ENCODE measurements at places on chromosomes 12 and 14.
A peak's percentile ranks its signal among the peaks of the same experiment; 100 is the strongest.

GRCh38 chr12:118164798-118165486, 29.0 kb downstream of the PEBP1 start:
- no peak for DNase-seq

DNA sequence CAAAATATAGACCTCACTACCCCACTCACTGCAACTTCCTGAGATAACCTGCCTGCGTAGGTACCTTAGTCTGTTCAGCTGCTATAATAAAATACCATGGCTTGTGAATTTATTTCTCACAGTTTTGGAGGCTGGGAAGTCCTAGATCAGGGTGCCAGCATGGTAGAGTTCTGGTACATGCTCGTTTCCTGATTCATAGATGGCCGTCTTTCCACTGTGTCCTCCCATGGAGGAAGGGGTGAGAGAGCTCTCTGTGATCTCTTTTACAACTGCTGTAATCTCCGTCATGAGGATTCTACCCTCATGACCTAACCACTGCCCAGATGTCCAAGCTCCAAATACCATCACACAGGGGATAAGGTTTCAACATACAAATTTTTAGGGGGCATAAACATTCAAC, 49.7 kb downstream of the KCNA1 start:
- no peak for DNase-seq

- no peak for DNase-seq
Measured at GRCh38 chr12:3364226-3364625, 126.8 kb upstream of the PRMT8 start.

GRCh38 chr12:11446372-11446771, 51.0 kb upstream of the PRB2 start:
- DNase-seq: no peak

- DNase-seq: no peak
Measured at GRCh38 chr14:104214431-104215218, 76.2 kb downstream of the KIF26A start.

GRCh38 chr12:60176891-60177290, 581.1 kb downstream of the SLC16A7 start:
- no peak for DNase-seq

- no peak for DNase-seq
Measured at GRCh38 chr12:3632754-3633153, 120.2 kb downstream of the CRACR2A start.

DNA sequence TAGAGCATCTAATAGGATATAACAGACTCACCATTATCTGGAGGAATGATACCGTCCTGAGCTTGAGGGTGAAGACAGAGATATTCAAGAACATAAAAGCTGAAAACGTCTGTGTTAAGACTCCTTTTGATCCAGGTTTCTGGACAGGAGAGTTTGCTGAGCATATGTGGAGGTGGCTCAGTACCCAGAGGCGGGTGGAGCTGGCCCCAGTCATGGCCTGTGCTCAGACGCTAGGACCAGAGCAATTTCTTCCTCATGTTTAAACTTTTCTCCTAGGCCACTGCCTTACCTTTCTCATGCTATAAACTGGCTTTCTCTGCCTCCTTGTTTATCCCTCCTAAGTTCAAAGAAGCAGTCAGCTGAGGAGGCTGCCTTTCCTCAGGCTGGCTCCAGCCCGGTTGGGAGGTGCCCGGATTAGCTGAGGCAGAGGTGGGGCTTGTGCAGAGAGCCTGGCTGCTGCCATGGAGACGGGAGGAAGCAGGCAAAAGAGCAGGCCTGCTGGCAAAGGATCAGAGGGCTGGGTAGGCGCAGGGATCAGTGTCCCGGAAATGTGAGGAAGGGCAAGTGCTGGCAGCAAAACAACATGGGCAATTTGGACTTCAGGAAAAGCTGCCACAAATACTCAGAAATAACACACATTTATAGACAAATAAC, 13.7 kb downstream of the COA8 start:
- no peak for DNase-seq

GRCh38 chr14:77375164-77375950, 1.5 kb downstream of the TMED8 start:
- DNase-seq: no peak

- no peak for DNase-seq
Measured at GRCh38 chr12:2267703-2268470, 215.1 kb downstream of the CACNA1C start.

- no peak for DNase-seq
Measured at GRCh38 chr12:49094160-49094974, at the start of gene DHH. TSS of gene DHH (minus strand) at chr12:49094801. CDS start at chr12:49094512, 289 bp downstream.

- no peak for DNase-seq
Measured at GRCh38 chr14:95189367-95190132, 32.2 kb upstream of the DICER1 start.

DNA sequence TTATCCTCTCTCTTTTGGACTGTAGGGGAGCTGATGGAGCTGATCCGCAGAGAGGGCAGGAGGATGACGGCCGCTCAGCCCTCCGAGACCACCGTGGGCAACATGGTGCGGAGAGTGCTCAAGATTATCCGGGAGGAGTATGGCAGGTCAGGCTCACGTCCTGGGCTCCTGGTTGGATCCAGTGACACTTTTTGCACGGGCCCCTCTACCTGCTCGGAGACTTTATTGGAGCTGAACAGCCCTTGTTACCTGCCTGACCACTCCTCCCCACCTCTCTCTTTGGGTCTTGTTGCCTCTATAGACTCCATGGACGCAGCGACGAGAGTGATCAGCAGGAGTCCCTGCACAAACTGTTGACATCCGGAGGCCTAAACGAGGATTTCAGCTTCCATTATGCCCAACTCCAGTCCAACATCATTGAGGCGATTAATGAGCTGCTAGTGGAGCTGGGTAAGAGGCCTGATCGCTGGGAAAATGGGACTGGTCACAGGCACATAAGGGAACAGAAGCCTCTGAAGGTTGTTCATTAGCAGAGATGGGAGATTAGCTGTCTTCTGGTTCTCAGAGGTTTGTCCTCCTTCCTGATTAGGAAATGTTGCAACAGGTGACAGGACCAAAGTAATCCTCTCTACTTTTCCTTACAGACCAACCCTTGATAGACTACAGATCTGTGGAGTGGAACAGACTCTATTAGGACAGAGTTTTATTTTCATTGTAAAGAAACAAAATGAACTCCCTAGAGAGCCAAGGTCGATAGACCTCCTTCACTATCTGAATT, 718 bp downstream of the EIF2B2 start:
- DNase-seq: no peak

- no peak for DNase-seq
Measured at GRCh38 chr12:100499416-100499815, 25.8 kb downstream of the NR1H4 start.

GRCh38 chr12:116262741-116263140, 14.8 kb downstream of the MED13L start:
- DNase-seq: no peak

GRCh38 chr12:89824822-89825221, 116.2 kb upstream of the ATP2B1 start:
- DNase-seq: no peak

GRCh38 chr12:72753571-72753970, 481.4 kb downstream of the TRHDE start:
- no peak for DNase-seq

GRCh38 chr14:102140027-102140749, 491 bp downstream of the WDR20 start:
- no peak for DNase-seq

GRCh38 chr12:103560604-103561101, 26.4 kb upstream of the STAB2 start:
- DNase-seq: no peak

GRCh38 chr12:79206871-79207270, 342.3 kb downstream of the SYT1 start:
- no peak for DNase-seq

- no peak for DNase-seq
Measured at GRCh38 chr12:1769809-1770494, 50.4 kb upstream of the LRTM2 start.

GRCh38 chr12:96130396-96131059, 63.6 kb upstream of the ELK3 start:
- no peak for DNase-seq

DNA sequence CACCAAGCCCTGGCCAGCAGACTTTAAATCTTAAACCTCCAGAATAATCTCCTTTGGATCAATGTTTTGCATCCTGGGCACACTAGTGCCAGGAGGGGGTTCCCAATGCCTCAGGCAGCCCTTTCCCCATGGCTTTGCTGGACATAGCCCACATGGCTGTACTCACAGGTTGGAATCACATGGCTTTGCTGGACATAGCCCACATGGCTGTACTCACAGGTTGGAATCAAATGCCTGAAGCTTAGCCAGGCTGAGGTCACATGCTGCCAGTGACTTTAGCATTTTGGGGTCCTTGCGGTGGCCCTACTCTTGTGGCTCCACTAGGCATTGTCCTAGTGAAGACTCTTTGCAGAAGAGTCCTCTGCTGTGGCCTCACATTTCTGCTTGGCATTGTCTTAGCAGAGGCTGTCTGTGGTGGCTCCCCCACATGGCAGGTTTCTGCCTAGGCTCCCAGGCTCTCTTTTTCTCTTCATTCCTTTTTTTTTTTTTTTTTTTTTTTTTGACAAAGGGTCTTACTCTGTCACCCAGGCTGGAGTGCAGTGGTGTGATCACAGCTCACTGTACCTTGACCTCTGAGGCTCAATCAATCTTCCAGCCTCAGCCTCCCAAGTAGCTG, 13.0 kb downstream of the FLVCR2 start:
- no peak for DNase-seq

GRCh38 chr12:121894633-121895032, 6.0 kb downstream of the PSMD9 start:
- DNase-seq: no peak

DNA sequence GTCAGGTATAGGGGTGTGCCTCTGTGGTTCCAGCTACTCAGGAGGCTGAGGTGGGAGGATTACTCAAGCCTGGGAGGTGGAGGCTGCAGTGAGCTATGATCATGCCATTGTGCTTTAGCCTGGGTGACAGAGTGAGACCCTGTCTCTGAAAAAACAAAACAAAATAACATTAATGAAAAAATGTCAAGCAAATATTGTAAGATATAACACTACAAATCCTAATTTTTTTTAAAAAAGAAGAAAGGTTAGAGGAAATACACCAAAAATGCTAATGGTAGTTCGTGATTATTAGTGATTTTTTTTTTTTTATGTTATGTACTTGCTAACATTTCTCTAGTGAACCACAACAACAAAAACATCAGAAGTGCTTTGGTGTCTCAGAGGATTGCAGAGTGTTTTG, 47.7 kb downstream of the TSPAN9 start:
- DNase-seq: no peak

DNA sequence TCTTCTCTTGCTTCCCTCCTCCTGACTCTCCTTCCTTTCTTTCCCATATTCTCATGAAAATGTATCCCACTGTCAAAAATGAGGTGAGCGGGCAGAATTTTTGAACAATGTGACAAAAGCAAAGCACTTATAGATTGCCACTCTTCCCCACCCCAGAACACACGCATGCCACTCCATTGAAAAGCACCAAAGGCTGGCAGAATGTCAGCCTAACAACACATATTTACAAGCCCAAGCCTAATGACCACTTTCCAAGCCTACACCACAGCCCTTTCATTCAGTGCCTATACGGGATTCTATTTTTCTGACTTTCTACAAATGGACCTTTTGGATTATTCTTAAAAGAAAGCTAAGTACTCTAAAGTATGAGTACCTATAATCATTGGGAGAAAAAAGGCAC, 62.9 kb upstream of the METAP2 start:
- no peak for DNase-seq

DNA sequence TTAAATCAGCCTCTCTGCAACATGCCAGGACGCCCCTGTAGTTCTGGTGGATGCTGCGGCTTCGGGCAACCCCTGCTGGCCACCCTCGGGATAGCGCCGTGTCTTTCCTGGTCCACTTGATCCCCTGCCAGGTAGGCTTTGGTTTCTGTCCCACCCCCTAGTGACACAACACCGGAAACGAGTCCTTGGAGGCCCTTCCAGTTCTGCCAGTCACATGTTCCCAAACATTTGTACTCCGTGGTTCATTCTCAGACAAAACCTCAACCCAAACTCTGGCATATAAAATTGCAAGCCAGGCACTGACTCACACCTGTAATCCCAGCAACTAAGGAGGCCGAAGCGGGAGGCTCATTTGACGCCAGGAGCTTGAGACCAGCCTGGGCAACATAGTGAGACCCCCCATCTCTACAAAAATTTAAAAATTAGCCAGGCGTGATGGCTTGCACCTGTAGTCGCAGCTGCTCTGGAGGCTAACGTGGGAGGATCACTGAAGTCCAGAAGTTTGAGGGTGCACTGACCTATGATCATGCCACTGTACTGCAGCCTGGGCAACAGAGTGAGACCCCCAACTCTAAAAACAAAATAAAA, 37.0 kb downstream of the RASAL1 start:
- peak; percentile 25 for DNase-seq

DNA sequence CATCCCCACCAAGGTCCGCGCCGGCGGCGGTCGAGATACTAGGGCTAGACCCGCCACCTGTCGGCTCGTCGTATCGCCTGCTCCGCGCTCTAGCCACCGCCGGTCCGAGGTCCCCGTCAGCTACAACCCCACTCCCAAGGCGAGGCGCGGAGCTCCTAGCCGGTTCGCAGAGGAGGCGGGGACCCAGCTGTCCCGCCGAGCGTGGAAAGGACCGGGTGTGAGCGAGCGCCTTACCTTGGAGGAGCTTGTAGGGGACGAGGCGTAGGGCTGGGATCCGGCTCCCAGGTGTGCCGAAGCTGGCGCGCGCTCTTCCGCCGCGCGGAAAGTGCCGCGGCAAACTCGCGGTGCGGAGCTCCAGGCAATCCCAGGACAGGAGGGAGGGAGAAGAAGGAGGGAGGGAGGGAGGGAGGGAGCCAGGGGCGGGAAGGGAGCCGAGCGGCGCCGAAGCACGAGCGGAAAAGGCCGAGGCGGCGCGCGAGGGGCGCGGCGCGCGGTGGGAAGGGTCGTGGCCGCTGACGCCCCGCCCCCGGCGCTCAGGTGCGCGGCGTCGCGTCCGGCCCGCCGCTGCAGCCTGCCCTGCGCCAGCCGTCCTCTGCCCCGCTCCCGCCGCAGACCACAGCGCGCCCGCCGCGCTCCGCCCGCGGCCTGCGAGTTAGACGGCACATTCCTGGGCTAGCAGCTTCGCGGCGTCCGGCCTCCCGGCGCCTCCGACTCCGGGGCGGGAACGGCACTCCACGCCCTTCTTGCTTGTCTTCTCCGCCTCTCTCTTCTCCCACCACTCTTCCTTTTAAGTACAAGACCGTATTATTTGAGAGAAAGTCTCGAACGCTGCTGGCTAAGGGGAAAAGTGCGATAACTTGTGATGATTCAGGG, at the start of gene PAWR:
TSS of gene PAWR (minus strand) at position 327 of the 873 bp plus-strand sequence. CDS start 720 bp downstream, outside the sequence.
- DNase-seq: peak; percentile 69

DNA sequence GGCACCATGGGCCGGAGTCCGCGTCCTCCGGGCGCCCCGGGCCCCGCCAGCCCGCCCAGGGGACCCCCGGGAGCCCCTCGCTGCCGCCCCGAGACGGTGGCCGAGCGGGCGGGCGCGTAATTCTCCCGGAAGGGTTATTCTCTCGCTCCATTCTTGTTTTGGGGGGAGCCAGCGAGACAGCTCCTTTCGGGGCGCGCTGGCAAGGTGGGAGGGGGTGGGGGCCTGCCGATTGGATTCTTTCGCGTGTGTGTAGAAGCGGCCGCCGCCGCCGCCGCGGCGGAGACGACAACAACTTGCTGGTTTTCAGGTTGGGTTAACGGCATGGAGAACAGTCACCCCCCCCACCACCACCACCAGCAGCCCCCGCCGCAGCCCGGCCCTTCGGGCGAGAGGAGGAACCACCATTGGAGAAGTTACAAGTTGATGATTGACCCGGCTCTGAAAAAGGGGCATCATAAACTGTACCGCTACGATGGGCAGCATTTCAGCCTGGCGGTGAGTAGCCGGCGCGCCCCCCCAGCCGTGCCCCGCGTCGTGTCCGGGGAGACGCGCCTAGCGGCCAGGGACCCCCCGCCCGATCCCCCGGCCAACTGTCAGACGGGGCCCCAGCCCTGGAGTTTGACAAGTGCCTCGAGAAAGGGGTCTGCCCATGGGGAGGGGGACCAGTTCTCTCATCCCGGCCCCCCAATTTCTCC, 755 bp downstream of the SETD1B start:
- DNase-seq: no peak

Measured in NCI-H187 treated with DMSO at 0.1 percent for 48 hours (cell line).